ENCODE measurements at places on chromosomes 13 and 19.
A peak's percentile ranks its signal among the peaks of the same experiment; 100 is the strongest.

DNA sequence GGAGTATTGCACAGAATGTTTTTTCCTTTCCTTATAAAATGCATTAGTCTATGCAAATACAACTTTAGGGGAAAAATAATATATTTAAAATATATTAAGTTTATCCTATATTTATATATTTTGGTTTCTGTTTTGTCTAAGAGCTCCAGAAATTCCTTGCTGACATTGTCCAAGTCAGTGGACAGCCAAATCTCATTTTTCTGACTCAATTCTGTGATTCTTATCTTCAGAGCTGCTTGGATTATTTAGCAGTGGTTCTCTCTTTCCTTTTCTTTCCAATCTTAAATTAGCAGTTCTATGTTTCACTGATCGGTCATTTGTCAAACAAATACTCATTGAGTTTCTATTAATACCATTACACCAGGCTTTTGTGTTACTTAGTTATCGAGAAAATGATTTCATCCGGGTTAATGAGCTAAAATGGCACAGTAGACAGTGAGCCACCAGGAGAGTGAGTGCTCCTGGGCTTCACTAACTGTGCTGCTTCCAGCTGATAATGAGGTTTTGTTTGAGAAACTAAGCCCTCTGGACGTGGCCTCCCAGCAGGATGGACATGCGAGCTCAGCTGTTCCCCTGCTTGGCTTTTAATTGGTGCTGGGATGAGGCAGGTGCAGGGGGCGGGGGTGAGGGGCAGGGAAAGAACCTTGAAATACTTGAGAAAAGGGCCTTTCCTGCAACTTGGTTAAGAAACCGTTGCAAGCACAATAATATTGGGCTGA lies 44.0 kb downstream of the ATP11A start:
- DNase-seq: no peak

GRCh38 chr13:37934339-37935191 lies 65.0 kb upstream of the TRPC4 start:
- DNase-seq: no peak

GRCh38 chr19:31113293-31113692 lies 235.9 kb downstream of the TSHZ3 start:
- DNase-seq: no peak

DNA sequence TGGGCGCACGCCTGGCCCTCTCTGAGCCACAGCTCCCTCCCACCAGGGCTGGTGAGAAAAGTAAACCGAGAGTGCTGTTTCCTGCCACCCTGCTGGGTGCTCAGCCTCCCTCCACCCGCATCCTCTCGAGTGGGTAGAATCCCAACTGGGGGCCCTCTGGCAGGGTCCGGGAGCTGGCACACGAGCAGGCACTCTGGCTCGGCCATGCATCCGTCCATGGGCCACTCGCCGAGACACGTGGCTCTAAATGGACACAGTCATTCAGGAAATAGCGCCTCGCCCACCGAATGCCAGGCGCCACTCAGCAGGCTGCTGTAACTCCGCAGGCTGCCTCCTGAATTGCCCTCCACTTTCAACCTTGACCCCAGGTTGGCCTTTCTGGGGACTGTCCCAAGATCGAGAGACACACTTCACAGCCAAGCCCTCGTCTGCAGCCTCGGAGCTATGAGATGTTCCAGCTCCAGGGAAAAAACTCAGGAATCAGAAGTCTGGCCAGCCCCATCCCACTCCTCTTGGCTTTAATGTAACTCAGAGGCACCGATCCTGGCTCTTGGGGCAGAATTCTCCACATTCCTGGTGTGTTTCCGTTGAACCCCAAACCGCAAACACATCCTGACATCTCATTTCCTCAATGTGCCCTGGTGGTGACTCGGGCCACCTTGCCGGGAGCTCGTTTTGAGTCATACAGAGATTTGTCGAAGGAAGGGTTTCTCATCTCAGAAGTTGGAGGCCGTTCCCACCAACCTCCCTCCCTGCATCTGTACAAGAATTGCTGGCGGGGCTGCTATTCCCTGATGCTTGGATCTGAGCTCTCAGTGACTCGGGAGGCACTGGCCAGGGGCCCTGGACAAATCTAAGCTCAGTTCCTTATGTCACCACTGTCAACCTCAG lies 14.1 kb downstream of the KLF2 start:
- DNase-seq: no peak

GRCh38 chr19:8307965-8308866 lies at the start of gene CD320:
Gene CD320 (minus strand): TSS chr19:8308358. CDS start chr19:8308290, 68 bp downstream.
- DNase-seq: peak; percentile 94

- DNase-seq: no peak
Measured at GRCh38 chr19:20863176-20863575, 59.9 kb upstream of the ZNF85 start.

- no peak for DNase-seq
Measured at GRCh38 chr13:31982540-31982939, 49.0 kb upstream of the FRY start.

GRCh38 chr19:15253061-15253460 lies 20.8 kb upstream of the EPHX3 start:
- DNase-seq: no peak

DNA sequence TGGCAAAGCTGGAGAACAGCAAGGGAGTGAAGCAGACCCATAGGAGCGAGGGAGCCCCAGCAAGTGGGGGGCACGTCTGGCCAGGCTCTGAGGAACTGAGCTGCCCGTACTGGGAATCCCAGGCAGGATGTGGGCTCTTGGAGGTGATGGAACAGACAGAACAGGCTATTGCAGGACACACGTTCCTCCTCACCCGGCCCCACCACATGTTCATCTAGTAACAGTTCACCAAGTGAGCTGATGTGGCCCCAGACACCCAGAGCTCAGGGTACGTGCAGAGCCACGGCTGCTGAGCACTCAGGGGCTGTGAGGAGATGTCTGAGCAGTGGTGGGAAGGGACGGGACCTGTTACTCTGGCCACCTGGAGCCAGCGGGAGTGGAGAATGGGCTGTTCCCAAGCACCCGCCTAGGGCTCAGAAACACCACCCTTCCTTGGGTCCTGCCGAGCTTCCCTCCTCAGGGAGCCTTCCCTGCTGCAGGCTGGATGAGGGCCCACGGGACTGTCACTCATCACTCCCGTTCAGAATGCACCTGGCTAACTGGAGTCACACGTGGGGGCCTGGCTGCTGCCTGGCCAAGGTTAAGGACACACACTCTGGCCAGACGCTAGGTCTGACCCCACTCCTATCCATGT lies 18.4 kb downstream of the ELL start:
- DNase-seq: no peak

DNA sequence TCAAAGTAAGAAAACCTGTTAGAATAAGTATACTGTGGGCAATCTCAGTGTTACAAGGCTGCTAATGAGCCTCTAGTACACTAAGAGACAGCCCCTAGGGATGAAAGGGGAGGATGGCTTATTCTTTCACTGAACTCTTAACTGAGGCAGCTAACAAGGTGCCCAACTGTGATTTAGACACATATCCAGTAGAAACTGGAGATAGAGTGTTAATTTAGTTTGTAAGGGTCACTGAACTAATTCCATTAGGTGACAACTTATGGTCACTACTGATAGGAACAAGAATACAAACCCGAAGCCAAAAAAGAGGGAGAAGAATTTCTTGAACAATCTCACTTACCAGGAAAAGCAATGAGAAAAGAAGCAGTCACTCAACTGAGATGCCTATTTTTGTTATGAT lies 1010.6 kb downstream of the PCDH9 start:
- no peak for DNase-seq

GRCh38 chr19:38583219-38583984 lies 34.4 kb downstream of the MAP4K1 start:
- DNase-seq: no peak

GRCh38 chr13:38283346-38283745 lies 66.3 kb upstream of the UFM1 start:
- DNase-seq: no peak

DNA sequence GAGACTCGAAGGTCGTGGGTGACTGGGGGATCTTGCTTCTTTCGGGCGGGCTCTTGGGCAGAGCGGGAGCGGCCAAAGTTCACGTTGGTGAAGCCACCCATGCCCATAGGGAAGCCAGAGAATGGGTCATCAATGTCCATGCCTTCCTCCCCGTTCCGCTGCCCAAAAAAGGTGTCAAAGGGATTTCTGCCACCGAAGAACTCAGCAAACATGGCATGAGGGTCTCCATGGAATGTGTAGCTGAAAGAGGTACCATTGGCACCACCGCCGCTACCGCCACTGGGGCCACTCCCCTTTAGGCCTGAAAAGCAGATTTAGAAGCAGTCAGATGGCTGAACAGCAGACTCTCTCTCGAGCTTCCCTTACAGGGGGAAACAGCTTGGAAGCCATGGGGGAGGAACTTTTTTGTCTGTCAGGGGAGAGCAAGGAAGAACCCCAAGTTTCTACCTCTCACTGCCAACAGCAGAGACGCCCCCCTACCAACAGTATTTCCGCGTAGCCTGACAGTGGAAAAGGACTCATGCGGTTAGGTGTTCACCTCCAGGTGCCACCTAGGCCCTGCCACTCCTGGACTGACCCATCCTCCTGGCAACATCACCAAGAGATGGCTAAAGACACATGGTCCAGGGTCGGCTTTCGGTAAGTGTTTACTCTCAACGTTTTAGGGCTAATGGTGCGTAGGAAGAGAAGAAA lies 1.3 kb downstream of the DNAJB1 start:
- DNase-seq: no peak

DNA sequence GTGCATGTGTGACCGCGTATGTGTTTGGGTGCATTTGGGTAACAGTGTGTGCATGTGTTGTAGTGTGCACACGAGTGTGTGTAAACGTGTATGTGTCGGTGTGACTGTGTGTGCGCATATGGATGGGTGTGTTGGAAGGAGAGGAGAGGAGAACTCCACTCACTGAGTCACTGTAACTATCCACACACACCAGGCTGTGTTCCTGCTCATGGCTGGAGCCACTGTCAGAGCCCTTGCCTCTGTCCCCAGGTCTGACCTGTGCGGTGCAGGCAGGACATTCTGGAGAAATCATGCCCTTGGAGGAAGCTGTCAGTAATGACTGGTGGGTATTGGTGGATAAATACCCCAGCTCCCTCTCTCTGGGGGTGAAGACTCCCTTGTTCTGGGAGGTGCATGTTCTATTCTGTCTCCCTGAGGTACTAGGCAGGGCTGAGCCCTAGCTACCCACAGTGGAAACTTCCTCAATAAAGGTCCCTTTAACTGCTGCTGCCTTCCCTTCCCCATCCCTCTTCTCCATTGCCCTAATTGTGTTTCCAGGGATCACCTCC lies 48.4 kb downstream of the CYP4F22 start:
- no peak for DNase-seq

GRCh38 chr13:51518827-51519226 lies 65.4 kb upstream of the WDFY2 start:
- no peak for DNase-seq

- no peak for DNase-seq
Measured at GRCh38 chr19:45500918-45501729, 2.9 kb downstream of the PPM1N start.

Data from left forelimb (tissue), 1 donor.